ENCODE measurements at places on chromosomes 1 and 21.

DNA sequence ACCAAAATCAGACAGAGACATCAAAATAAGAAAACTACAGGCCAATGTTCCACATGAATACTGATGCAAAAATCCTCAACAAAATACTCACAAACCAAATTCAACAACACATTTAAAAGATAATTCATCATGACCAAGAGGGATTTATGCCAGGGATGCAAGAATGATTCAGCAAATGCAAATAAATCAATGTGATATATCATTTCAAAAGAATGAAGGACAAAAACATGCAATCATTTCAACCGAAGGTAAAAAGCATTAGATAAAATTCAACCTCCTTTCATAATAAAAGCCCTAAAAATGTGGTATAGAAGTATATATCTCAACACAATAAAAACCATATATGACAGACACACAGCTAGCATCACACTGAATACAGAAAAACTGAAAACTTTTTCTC is 81.5 kb upstream of the LYPLAL1 start:
- DNase-seq = no peak

DNA sequence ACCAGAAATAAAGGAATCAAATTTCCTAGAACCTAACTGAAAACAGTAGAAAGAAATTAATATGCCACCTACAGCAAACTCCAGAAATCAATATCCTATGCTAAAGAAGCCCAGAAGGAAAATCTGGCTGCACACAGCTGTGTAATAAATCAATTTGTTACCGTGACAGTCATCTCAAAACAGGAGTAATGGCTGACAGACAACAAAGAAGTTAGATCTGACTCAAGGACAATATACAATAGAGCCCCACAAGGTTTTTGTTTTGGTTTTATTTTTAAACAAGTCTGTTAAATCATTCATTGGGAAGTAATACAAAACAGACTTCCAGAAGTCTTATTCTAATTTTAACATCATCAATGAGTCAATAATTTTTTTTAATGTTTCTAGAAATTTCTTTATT is 168.4 kb downstream of the RERE start:
- DNase-seq = no peak

DNA sequence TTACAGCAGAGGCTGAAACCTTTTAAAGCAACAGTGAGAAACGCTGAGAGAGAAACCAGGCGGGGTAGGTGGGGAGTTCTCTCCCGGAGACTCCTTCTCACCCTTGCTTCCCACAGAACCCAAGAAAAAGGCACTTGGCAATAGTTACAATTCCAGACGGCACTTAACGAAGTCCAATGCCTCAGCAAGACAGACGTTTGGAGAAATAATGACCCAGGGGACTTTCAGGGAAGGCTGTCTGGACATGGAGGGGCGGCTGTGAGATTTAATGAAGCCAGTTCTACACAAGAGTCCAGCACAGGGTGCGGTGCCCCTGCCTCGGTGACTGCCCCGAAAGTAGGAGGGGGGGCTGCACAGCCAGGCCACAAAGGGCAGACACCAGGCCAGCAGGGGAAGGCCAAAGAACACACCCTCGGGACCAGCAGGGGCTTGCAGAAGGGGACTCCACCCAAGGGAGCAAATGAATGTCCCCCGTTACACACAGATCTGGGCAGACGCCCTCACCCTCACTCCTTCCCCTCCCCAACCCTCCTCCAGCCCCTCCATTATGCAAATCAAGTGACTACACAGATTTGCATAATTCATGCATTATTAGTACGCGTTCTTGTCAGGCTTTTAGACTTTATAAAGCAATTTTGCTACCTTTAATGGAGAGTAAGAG is 26.3 kb downstream of the KCNN3 start:
- DNase-seq = no peak

DNA sequence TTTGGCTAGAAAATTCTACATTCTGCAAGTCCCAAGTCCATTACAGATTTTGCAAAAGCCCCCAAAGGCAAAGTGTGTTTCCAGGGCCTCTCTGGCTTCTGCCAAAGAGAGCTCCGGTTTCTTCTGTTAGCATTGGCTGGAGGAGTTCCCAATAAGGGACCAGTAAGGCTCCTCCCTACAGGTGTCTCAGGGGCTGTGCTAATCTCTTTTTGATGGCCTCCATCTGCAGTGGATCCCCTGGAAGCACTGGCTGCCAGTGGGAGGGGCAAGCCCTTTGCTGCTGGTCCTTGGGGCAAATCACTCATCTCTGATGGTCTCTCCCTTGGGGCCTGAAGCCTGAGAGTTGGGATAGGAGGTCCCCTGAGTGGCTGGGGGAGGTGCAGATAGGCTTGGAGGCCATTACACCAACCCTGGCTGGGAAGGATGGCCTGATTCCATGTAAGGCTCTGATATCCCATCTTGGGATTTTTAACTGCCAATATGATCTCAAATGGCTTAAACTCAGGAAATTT is 89.1 kb upstream of the USP24 start:
- DNase-seq = no peak

- DNase-seq = no peak
These were observed 572.7 kb downstream of the NPHP4 start for GRCh38 chr1:5419501-5419900.

DNA sequence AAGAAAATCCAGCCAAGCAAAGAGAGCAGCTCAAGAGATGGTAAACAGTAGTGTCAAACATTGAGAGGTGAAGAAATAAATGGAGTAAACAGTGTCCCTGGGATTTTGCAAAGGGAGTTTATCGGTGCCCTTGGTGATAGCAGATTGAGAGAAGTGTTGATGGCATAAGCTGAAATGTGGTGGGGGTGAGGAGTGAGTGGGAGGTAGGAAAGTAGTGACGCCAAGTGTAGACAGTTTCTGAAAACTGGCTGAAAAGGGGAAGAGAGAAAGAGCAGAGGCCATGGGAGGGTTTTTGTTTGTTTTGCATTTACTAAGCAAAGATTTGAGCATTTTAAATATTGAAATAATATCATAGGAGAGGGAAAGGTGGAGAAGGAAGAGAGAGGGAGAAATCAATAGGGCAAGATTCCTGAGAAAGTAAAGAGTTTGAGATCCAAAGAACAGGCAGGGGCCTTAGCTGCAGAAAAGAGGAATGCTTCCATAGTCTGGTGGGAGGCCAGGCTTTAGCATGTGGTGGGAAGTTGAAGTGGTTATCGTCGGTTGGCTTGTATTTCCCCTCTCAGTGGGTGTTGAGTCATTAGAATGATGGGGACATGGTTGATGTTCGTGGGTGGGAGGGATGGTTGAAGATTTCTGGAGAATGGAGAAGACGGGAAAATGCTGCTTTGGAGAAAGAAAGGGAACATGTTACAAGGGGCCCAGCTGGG is 26.8 kb upstream of the RASAL2 start:
- DNase-seq = no peak

- no peak for DNase-seq
These were observed 2.3 kb downstream of the SLC2A5 start for GRCh38 chr1:9066945-9067807.

DNA sequence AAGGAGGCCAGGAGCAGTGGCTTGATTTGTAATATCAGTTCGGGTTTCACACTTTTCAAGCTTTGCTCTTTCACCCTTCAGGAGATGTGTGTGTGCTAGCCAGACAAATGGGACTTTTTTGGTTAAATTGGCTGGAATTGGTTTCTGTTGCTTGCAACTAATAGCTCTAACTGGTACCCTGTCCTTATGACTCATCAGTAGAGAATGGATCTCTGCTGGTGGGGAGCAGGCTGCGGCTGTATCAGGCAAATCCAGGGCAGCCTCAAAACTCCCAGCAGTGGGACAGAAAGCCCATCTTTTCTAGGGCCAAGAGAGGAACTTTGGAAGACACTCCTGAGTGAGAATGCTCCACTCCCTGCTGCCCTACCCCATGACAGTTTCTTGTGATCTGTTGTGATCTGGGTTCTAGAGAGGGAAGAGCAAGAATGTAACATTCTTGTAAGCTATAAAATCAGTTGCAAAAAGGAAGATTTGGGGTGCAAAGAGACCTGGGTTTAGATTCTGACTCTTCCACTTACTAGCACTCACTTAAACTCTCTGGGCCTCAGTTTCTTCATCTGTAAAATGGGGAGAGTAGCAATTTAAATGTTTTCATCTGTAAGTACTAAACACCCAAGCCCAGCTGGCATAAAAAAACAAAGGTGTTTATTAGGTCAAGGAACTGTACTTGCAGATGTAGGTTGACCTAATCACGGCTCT is 257.0 kb upstream of the TMEM51 start:
- DNase-seq = no peak

DNA sequence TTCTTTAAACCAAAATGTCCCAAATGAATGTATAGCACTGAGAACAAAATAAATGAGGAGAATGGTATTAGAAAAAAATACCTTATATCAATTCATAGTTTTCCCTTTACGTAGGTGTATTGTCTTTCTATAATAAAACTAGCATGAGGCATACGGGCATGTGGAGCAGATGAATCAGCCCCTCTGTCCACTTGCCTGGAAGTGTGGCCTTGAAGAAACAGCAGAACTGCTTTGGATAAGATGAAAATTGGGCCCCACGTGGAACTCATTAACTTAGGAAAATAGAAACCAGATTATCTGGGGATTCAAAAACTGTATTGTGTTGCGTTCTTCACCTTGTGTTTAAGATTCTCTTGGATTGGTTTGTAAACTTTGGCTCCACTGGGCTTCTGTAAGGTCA is 356.8 kb upstream of the B3GALT2 start:
- DNase-seq = no peak

DNA sequence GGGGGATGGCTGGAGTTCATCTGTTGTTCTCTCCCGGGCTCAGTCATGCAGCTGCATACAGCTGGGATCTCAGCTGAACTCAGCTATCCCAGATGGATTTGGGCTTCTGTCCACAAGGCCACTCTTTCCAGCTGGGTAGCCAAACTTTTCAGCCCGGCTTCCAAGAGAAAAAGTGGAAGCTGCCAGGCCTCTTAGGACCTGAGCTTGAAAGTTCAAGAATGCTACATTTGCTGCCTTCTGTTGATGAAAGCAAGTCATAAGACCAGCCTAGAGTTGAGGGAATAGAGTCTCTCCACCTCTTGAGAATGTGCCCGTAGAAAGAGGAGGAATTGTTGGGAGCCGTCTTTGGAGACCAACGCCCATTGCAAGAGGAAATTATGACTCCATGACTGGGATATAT is 95.3 kb downstream of the C1orf21 start:
- no peak for DNase-seq

DNA sequence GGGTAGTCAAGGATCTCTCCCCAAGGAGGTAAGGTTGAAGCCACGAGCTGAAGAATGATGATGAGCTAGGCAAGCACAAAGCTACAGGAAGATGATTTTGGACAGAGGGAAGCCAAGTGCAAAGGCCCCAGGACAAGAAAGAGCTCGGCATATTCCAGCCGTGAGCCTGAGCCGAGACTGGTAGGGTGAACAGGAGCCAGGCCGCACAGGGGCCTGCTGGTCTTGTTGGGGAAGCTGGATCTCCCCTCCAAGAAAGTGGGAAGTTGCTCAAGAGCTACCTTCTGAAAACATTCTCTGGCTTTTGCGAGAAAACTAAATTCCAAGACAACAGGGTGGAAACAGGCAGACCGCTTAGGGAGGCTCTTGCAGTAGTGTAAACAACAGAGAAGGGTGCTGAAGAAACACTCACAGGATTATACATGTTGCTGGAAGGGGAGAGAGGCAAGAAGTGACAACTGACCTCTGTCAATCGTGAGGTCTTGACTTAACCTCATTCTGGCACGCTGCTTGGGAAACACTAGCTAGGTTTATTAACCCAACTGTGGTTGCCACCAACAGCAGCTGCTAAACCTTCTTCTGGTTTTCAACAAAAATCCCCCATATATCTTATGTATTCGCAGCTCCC is 625.2 kb downstream of the SMYD3 start:
- no peak for DNase-seq

DNA sequence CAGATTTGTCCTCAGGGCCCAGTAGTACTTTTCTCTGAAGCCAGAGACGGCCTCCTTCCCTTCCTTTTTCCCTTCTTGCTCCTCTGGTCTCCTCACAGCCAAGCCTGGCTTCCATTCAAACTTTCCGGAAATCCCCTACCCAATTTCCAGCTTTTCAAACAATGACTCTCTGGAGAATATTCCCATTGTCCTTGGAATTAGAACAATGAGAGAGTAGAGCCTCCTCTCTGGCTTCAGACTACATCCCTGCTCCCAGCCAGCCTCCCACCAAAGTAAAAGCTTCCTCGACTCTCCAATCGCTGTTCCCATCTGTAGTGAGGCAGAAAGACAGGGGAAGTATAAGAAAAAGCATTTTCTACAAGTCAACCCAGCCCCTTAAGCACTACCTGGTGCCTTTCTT is 77.7 kb upstream of the SOX13 start:
- DNase-seq = no peak

- no peak for DNase-seq
These were observed 69.1 kb upstream of the POU3F1 start for GRCh38 chr1:38115682-38116202.

GRCh38 chr1:182761396-182762395 is 27.9 kb upstream of the NPL start:
- no peak for DNase-seq

- DNase-seq = no peak
These were observed 55.8 kb upstream of the SELENON start for GRCh38 chr1:25744140-25744581.

DNA sequence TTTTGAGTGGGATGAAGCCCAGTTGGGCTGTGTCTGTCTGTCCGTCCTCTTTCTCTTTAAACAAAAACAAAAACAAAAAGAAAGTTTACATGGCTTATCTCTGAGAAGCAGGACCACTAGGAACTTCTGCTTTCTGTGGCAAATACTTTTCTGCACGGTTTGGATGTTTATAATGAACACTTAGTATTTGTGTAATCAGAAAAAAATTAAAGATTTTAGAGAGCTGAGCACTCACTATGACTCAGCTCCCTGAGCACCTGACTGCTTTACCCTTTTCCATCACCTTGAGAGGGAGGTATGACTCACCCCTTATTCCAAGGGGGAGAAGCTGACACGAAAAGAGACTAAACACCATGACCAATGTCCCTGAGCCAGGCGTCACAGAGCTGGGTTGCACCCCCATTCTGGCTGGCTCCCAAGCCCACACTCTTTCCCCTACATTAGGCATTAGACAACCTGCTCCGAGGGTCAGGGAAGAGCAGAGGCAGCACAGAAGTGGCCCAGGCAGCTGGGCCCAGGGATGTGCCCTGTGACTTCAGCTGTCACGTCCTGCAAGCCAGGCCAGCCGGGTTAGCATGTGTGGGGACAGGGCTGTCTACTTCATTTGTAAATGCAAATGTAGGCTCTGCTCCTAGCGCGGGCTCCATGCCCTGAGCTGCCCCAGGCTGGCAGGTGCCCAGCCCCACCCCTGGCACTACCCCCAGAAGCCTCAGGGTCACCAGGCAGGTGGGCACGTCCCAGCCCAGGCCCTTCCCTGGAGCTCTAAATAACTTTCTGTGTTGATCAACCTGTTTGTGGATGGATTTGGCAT is 30.4 kb downstream of the RAP1GAP start:
- DNase-seq = no peak

DNA sequence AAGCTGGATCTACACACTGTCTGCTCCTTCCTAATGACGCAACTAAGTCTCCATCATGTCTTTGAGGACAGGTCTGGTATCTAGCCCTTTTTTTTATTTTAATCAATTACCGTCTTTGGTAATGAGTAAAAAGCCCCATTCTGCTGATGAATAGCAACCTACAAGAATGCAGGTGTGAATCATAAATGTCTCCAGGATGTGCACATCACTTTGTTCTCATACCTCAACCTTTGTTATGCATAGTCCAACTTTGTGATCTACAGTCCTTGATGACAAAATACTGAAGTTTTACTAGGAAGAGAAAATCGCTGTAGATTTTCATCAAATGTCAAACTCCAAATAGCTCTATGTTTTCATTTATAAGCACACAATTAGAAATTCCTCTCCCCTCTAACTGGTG is 39.3 kb downstream of the PLPPR5 start:
- no peak for DNase-seq

GRCh38 chr1:93723110-93723509 is 41.5 kb upstream of the BCAR3 start:
- no peak for DNase-seq

- DNase-seq = no peak
These were observed 80.8 kb downstream of the SLC45A1 start for GRCh38 chr1:8398677-8399076.

Data from NCI-H1930 (cell line).